Amniotic epithelial cell (primary cell): ENCODE measurements at places on chromosomes 4 and X.

GRCh38 chr4:82721819-82722423 is 76.7 kb downstream of the SCD5 start:
- no peak for DNase-seq

DNA sequence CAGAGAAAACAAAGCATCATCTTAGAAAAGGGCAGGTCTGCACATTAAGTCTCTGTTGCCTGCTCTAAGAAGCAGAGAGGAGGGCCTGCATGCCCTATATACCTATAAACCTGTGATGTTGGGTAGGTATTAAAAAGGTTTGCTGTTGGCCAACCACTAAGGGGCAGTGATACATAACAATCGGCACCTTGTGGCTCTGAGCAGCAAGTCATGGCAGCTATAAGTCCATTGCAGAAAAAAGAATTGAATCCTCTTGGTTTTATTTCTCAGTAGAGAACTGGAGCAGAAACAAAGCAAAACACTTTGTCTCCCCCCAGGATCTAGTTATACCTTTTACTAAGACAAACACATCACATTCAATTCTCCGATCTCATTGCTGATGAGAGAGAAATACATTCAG is 1364.4 kb downstream of the STIM2 start:
- DNase-seq = peak; percentile 68

DNA sequence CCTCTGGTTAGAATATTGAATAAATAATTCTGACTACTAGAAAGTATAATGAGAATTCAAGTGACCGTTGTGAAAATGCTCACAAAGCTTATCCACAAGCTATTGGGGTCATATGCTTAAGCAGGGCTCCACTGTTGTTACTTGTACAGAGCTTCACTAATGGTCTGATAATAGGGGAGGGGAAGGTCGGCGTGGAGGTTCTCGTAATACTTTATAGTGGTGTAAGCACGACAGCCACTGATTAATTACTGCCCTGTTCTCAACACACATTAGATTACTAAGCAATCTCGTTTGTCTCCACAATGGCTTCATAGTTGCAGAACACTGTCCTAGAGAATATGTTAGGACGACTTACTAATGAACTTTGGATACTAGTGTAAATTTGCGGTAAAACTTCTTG is 11.6 kb downstream of the UNC5C start:
- DNase-seq = no peak

DNA sequence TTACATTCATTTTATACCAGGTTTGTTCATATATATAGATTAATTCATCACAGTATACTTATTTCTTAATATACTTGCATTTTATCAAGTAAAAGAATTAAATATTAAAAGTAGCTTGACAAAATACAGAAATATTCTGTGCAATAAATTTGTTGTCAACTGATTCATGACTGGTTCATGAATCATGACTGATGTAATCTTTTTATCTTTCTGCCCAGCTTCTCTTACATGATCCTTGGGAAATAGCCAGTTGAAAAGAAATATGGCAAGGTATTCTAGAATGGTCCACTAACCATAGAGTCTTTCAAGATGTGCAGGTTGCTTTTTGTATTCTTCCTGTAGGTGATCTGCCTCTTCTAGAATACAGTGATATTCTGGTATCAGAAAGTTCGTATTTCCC is 4.2 kb upstream of the CCNA2 start:
- peak; percentile 68 for DNase-seq

- no peak for DNase-seq
Observed at GRCh38 chrX:134244043-134244442, 7.1 kb downstream of the CCDC160 start.

DNA sequence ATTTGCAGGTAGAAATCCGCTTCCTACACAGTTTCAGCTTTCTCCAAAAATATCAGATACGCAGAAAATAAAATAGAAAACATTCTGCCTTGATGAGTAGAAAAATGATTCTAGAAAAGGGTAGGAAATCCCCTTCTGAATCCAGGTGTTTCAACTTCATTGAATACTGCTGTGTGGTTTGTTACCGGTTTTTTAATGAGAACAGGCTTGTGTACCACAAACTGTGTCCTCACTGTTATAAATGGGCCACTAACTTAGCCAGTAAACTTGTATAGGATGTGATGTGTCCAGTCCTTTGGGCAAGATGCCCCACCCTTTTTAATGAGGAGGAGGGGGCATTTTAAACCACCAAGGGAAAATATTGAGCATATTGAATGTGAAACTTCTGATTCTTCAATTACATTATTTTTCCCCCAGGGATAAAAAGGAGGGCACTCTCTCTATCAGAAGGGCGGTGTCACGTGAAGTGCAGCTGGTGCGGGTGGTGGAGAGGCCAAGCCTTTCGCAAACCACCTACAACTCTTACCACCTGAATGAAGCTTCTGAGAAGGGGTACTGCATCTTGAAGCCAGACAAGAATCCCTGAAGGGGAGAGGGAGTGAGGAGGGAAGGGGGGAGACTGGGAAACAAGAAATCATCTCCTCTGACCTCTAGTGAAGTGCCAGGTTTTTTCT is 4.5 kb downstream of the CXXC4 start:
- no peak for DNase-seq

- no peak for DNase-seq
Observed at GRCh38 chr4:2059726-2060602, 837 bp downstream of the NAT8L start.

DNA sequence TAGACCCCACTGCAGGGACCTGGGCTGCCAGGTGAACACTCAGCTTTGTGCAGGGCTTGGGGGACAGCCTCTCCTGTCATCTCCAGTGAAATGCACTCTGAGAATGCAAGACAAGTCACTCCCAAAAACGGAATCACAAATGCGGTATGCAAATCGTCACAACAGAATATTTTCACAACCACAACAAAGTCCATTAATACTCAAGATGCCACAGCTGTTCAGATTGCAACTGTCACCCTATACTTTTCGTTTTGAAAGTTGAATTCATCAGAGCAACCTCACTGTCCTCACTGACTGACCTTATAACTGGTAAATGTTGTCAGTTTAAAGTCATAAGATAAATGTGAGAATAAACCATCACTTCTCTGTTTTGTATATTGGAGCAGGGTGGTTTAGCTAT is 16.6 kb downstream of the JAKMIP1 start:
- DNase-seq = no peak

DNA sequence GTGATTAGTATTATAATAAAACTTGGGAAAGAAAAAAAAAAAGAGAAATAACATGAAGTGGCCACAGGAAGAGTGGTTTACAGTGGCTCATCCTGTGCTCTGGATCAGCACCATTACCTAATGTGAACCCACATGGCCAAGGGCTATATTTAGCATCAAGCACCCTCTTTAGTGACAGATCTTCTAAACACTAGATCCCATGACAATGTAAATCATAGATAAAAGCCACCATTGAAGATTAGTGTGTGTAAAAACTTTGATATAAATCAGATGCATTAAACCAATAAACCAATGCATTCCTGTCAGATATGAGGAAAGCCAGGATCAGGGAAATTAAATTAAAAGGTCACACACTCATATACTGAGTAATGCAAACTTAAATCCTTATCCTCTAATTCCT is 400.6 kb upstream of the MAGEB18 start:
- no peak for DNase-seq

- no peak for DNase-seq
Observed at GRCh38 chr4:85570388-85570787, 95.4 kb downstream of the ARHGAP24 start.
